ENCODE measurements at places on chromosomes 5 and 9.

- DNase-seq, result no peak
These were observed 82.8 kb downstream of the PLPP1 start for GRCh38 chr5:55451976-55452375.

DNA sequence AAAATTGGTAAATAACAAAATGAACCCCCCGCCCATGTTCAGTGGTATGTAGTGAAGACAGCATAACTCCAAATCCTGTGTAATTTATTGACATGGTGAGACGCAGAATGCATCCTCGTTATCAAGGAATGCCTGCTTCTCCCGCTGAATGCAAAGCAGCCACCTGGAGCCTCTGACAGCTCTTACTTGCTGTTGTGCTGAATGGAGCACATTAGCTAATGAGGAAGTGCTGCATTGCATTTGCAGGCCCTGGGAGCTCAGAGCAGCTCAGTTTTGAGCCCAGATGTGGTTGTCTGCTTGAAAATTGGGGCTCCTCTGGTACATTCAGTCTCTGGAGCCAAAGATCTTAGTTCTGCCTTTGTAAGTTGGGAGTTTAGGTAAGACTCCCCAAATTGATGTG, 28.9 kb downstream of the PLAC8L1 start:
- no peak for DNase-seq

DNA sequence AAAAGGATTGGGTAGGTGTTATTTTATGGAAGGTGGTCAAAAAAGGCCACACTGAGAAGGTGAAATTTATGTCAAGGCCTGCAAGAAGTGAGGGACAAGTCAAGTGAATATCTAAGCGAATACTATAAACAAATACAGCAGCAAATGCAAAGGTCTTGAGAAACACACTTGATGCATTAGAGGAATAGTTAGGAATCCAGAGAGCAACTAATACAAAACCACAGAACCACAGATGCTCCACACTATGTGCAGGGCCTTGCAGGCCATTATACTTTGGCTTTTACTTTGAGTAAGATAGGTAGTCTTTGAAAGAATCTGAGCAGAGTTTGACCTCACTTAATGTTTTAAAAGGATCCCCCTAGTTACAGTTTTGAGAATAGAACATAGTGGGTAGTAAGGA, 4.6 kb downstream of the ZNF622 start:
- no peak for DNase-seq

DNA sequence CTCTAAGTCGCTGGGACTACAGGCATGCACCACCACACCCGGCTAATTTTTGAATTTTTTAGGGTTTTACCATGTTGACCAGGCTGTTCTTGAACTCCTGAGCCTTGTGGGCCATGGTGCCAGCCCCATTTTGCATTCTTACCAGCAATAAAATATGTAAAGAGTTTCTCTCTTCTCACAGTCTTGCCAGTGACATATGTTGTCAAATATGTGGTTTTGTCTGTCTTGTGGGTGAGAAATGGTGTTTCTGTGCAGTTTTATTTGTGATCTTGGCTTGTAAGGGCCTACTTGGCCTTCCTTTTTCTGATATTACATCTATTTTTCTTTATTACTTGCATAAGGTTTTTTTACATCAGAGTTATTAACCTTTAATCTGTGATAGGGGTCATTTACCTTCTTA, 47.1 kb downstream of the SPIN1 start:
- DNase-seq, result no peak

- DNase-seq, result no peak
These were observed 4.5 kb downstream of the ST6GALNAC4 start for GRCh38 chr9:127912296-127912695.

- DNase-seq, result no peak
These were observed 14.3 kb downstream of the TTC1 start for GRCh38 chr5:160023007-160023907.

DNA sequence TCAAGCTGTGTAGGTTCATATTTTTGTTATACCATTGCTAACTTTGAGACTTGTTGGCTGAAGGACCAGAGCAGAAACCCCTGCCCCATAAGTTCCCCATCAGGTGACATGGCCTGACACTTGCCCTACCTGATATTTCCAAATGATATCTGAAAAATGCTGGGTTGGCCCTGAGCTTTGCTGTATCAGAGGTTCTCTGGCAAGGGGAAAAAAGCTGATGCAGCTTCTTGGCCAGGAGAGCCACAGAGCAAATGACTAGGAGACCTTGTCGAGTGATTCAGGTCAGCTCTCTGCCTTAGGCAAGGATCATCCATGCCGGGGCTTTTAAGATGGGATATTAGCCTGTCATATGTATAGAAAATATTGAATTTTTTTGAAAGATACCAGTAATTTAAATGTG, 2.9 kb upstream of the MEGF9 start:
- DNase-seq, result no peak

GRCh38 chr5:104400941-104401340, 838.4 kb upstream of the NUDT12 start:
- DNase-seq, result no peak

GRCh38 chr5:50712479-50712878, 46.0 kb downstream of the PARP8 start:
- no peak for DNase-seq

- DNase-seq, result no peak
These were observed 161.0 kb downstream of the PAM start for GRCh38 chr5:102916109-102916508.

GRCh38 chr5:119336845-119337580, 18.8 kb upstream of the TNFAIP8 start:
- DNase-seq, result no peak

Measured in natural killer cell treated with Interleukin-12 subunit alpha and Interleukin-12 subunit beta and Interleukin-15 and Interleukin-18, amount 100 ng/mL, for 72 hours (primary cell).